ENCODE measurements at places on chromosomes 7 and 10. TPM values are rescaled to one million over a fixed set of nuclear protein-coding genes. Genes with fewer than 3 reads are reported as not detected.

The MEIG1 gene
- total RNA-seq: 0.32 TPM

DNA sequence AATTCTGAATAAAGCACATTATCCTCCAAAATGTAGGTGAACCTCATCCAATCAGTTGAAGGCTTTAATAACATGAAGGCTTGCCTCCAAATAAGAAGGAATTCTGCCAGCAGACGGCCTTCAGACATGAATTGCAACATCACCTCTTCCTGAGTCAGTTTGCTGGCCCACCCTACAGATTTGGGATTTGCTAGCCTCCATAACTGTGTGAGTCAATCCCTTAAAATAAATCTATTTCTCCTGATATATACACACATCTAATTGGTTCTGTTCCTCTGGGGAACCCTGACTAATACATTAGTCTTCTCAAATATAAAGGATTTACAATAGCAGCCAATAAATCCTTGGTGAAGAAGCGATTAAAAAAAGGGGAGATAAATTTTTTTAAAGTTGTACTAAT, 34.8 kb upstream of the OSBPL3 start:
- peak; percentile 59 for DNase-seq

- DNase-seq: no peak
Measured at GRCh38 chr7:114419441-114420272, 5.0 kb downstream of the FOXP2 start.

DNA sequence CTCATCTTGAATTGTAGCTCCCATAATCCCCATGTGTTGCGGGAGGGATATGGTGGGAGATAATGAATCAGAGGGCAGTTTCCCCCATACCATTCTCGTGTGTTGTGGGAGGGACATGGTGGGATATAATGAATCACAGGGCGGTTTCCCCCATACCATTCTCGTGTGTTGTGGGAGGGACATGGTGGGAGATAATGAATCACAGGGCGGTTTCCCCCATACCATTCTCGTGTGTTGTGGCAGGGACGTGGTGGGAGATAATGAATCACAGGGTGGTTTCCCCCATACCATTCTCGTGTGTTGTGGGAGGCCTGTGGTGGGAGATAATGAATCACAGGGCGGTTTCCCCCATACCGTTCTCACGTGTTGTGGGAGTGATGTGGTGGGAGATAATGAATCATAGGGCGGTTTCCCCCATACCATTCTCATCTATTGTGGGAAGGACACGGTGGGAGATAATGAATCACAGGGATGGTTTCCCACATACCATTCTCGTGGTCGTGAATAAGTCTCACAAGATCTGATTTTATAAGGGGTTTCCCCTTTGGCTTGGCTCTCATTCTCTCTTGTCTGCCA, 271.0 kb downstream of the MAD1L1 start:
- peak; percentile 64 for DNase-seq

GRCh38 chr10:117350909-117351308, 24.3 kb downstream of the PDZD8 start:
- DNase-seq: no peak

GRCh38 chr10:100148353-100149211, 37.2 kb downstream of the ERLIN1 start:
- peak; percentile 27 for DNase-seq

The TMEM273 gene
- total RNA-seq: not detected

The HECW1 gene
- 1.7 TPM for total RNA-seq

The NXPH1 gene
- total RNA-seq: not detected

GRCh38 chr10:129057856-129058663, 409.0 kb upstream of the MGMT start:
- DNase-seq: no peak

DNA sequence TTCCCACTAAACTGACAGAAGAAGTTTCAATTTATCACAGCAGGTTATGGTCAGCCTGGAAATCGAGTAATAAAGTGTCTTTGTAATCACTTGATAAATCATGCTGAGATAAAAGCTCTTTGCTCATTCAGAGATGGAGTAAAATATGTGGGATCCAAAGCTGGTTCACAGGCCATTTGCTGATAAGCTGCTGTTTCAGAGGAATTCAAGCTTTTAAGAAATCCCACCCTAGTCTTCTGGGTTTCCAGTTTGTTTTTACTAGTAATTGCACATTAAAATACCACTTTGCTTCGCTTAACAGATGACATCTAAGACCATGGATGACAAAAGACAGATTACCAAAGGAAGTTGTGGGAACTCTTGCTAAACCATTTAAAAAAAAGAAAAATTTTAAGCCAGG, 37.4 kb upstream of the CDK6 start:
- peak; percentile 43 for DNase-seq

- no peak for DNase-seq
Measured at GRCh38 chr7:22356701-22357310, at the start of gene RAPGEF5. Gene RAPGEF5, minus strand, starts transcription at chr7:22357154. Its CDS starts 94 bp downstream, at chr7:22357060.

DNA sequence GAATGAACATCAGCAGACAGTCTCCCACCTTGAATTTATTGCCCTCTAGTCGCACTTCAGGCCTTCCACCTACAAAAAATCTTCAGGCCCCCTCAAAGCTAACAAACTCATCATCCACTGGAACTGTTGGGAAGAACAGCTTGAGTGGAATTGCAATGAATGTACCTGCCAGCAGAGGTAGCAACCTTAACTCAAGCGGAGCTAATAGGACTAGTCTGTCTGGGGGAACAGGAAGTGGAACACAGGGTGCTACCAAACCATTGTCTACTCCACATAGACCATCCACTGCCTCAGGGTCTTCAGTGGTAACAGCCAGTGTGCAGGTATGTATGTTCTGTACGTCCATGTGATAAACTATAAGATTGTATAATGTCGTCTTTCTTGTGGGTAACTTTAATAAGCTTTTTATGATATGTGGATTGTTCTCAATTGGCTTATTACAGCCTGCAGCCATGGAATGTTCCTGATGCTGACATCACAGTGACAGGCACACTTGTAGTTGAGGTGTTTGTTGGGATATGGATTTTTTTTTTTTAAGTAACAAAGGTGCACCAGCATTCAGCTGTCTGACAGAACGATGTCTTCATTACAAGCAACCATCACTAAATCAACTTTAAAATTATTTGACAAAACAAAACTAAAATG, 53.3 kb downstream of the UBN2 start:
- DNase-seq: no peak

DNA sequence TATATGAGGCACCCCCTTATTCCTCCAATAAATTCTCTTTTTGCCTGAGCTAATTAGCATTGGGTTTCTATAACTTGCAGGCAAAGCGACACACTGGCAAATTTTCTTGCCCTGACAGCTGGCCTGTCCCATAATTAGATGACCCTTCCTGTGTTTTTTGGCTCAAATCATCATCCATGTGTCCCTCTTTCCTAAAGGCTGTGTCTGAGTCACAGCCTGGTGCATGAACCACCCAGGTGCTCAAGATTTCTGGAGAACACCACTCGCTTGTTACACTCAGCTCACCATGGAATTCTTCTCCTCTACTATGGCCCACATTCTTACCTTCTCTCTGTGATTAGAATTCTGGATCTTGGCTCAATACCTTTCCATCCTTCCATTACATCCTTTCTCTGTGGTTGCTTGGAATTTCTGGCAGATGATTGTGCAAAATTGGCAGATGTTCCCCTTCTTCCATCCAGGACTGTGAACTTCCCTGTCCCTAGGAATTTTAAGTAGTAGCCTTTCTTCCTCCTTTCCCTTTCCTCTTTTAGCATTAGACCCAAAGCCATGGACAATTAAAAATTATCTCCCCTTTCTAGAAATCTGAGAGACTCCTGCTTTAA, 116.0 kb upstream of the ANKRD1 start:
- no peak for DNase-seq

The THAP5 gene
- 28.1 TPM for total RNA-seq

Data from fibroblast of villous mesenchyme (primary cell).